ENCODE measurements at places on chromosomes 3 and 15.

DNA sequence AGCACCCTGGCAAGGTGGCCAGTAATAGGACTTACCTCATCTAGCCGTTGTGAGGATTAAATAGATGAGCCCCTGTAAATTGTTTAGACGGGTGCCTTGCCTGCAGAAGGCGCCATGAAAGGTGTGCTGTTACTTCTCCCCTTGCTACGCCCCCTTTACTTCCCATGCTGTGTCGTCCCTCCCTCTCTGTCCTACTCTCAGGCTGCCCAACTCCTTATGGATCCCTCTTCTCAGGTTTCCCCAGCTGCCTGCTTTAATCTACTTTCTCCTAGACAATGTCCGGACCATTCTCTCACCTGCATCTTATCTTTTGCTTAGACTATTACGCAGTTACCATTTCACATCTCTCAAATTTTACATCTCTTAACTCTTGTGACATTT lies 1.7 kb upstream of the FBXW12 start:
- no peak for DNase-seq

DNA sequence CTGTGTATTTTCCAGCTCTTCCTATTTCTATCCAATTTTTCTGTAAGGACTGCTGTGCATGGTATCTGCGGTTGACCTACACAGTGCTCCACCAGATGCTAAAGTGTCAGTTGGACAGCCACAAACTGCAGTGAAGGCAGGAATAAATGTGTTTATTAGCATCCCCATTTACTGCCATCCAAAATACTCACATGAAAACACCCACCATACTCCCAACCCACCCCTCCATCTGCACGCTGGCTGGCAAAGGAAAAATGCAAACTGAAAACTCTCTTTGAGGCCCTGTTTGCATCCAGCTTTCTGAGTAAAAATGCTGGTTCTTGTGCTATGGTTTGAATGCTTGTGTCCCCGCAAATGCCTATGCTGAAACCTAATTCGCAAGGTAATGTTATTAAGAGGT lies 515.5 kb downstream of the ZNF385D start:
- DNase-seq, result no peak

DNA sequence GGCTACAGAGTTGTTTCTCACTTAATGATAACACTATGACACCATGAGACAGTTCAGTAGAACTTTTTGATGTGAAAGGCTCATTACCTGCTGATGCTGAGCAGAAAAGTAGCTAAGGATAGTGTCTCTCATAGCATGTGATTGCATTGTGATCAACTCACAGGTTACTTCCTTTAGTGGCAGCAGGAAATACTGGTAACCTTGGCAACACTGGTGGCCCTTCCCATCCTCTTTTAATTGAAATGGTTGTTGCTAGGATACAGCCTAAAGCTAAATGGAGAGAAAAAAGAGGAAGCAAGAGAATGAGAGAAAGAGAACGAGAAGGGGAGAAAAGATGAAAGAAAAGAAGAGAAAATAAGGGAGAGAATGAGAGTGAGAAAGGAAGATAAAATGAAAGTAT lies 204.7 kb upstream of the GAP43 start:
- peak; percentile 8 for DNase-seq

GRCh38 chr15:52191207-52191606 lies at the start of gene GNB5:
TSS of gene GNB5 (minus strand) at chr15:52191392. CDS start at chr15:52184676, 6,716 bp downstream.
- DNase-seq, result no peak

- no peak for DNase-seq
Measured at GRCh38 chr3:68817243-68817642, 115.1 kb downstream of the TAFA4 start.

- no peak for DNase-seq
Measured at GRCh38 chr15:35208353-35208752, 123.3 kb upstream of the NANOGP8 start.

- DNase-seq, result no peak
Measured at GRCh38 chr15:47814620-47815019, 97.3 kb downstream of the SEMA6D start.

DNA sequence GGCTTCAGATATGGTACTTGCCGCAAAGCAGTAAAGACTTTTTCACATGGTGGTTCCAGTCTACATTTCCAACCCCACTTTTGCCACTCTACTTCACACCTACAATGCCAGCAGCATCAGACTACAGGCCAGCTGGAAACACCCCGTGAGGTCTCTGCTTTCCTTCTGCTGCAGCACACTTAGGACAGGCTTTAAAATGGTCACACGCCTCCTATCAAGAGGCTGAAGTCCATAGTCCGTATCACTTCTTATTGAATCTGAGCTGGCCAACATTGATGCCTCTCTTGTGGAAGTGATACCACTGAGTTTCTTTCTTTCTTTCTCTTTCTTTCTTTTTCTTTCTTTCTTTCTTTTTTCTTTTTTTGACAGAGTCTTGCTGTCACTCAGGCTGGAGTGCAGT lies 59.8 kb downstream of the ZNF860 start:
- no peak for DNase-seq

DNA sequence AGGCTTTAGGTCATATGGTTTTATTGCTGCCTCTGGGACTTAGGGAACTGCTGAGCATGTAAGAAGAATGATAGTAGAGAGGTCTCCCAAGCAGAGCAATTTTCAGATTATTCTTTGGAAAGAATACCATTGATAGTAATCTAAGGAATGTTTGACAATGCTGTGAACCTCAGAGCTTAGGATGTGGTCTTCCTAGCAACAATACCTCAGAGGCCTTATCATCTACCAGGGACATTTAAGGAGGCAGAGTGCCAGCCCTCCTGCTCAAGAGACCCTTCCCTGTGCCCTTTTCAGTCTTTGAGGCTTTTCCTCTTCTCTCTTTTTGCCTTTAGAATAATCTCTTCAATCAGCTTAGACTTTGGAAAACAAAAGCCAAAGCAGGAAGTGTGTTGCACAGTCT lies 272.1 kb downstream of the OXSM start:
- no peak for DNase-seq
